ENCODE measurements at places on chromosomes 12 and 14. TPM values are rescaled to one million over a fixed set of nuclear protein-coding genes. Genes with fewer than 3 reads are reported as not detected.

- no peak for DNase-seq
- no peak overlapping the region for H3K4me3 ChIP-seq
- no peaks in the 10 kb centered on the region for H3K36me3 ChIP-seq
- H3K27ac ChIP-seq = no peak overlapping the region
Measured at GRCh38 chr12:45402288-45402687, 186.4 kb downstream of the ANO6 start.

GRCh38 chr12:85641796-85642195 lies 194.4 kb downstream of the RASSF9 start:
- no peaks in the 10 kb centered on the region for H3K4me1 ChIP-seq
- DNase-seq = no peak
- no peak overlapping the region for H3K4me3 ChIP-seq
- no peaks in the 10 kb centered on the region for H3K36me3 ChIP-seq

GRCh38 chr12:86721713-86722397 lies 465.7 kb upstream of the MGAT4C start:
- no peaks in the 10 kb centered on the region for H3K36me3 ChIP-seq
- H3K27ac ChIP-seq = no peak overlapping the region
- H3K4me1 ChIP-seq = no peaks in the 10 kb centered on the region
- no peaks in the 10 kb centered on the region for H3K27me3 ChIP-seq

DNA sequence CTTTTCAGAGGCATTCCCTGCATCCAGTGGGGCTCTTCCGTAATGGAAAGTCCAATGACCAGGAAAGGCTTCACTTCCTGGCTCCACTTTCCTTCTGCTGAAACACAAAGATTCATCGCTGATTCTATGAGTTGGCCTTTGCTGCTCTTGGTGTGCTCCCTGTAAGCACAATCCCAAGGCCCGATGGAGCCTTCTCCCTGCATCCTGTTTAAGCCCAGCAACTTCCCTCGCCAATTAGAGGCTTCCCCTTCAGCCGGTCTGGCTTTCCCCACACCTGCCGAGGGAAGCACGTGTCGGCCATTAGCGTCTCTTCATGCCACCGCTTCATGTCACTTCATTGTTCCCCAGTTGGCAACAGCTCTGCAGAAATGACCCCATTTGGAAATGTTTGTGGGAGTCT lies 693.9 kb downstream of the MED13L start:
- no peak overlapping the region for H3K27ac ChIP-seq
- H3K4me1 ChIP-seq = no peaks in the 10 kb centered on the region
- H3K36me3 ChIP-seq = no peaks in the 10 kb centered on the region
- no peak overlapping the region for H3K4me3 ChIP-seq

DNA sequence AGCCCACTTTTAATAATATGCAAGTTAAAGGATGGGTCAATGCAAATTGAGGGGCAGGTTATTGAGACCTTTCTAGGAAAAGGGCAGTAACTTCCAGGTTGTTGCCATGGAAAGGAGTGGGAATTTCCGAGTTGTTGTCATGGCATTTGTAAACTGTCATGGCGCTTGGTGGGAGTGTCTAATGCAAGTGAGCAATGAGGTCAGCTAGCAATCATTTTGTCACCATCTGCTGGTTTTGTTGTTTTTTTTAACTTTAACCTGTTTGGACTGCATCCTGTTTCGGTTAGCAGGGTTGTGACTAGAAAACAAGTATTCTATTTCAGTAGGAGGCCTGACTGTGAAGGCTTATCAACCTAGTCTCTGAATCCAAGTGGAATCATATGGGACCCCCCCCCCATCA lies 85.8 kb upstream of the TSPAN11 start:
- no peaks in the 10 kb centered on the region for H3K4me1 ChIP-seq
- no peaks in the 10 kb centered on the region for H3K27me3 ChIP-seq
- H3K4me3 ChIP-seq = no peak overlapping the region

DNA sequence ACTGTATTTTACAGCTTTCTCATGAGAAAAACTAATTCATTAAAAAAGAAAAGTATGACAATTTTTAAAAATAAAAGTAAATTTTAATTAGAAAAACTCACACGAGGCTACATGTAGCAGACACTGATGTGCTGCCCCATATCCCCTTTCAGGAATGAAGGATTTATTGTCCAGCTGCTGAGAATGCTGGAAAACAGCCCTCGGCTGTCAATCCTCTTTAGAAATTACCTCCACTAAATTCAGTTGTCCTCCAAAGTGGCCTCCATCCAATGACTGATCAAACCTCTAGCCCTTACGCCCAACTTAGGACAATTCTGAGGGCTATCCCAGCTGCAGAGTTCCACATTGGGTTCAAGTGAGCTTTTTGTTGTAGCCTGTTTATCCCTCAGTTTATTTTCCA lies 29.8 kb upstream of the AP4S1 start:
- no peak overlapping the region for H3K4me3 ChIP-seq
- H3K27ac ChIP-seq = no peak overlapping the region
- peaks cover 40% of the 10 kb centered on the region for H3K4me1 ChIP-seq

DNA sequence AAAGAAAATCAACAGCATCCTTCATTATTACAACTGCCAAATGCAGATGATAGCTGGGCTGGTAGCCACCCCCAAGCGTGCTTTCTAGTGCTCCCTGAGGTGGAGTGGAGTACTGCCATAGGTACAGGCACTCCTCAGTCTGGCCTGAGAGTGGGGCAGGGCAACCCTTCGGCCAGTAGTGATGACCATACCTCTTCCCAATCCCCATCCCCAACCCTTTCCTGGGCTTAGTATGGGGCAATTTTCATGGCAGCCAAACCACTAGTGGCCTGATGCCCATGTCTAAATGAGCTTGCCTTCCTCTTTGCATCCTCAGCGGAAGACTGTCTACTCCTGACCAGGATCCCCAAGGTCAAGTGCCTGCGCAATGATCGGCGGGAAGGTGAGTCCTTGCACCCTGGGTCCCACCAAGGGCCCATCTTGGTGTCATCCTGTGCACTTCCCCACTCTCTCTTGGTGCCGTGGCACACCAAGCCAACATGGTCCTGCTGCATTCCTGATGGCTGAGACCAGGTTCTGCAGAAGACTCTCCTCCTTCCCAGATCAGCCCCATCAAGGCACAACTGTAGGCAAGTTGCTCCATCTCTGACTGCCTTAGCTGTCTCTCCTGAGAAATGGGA lies 65.8 kb downstream of the GALNT16 start:
- no peaks in the 10 kb centered on the region for H3K4me1 ChIP-seq
- no peaks in the 10 kb centered on the region for H3K27me3 ChIP-seq
- no peak for DNase-seq
- H3K36me3 ChIP-seq = no peaks in the 10 kb centered on the region
- H3K27ac ChIP-seq = no peak overlapping the region
- H3K4me3 ChIP-seq = no peak overlapping the region

DNA sequence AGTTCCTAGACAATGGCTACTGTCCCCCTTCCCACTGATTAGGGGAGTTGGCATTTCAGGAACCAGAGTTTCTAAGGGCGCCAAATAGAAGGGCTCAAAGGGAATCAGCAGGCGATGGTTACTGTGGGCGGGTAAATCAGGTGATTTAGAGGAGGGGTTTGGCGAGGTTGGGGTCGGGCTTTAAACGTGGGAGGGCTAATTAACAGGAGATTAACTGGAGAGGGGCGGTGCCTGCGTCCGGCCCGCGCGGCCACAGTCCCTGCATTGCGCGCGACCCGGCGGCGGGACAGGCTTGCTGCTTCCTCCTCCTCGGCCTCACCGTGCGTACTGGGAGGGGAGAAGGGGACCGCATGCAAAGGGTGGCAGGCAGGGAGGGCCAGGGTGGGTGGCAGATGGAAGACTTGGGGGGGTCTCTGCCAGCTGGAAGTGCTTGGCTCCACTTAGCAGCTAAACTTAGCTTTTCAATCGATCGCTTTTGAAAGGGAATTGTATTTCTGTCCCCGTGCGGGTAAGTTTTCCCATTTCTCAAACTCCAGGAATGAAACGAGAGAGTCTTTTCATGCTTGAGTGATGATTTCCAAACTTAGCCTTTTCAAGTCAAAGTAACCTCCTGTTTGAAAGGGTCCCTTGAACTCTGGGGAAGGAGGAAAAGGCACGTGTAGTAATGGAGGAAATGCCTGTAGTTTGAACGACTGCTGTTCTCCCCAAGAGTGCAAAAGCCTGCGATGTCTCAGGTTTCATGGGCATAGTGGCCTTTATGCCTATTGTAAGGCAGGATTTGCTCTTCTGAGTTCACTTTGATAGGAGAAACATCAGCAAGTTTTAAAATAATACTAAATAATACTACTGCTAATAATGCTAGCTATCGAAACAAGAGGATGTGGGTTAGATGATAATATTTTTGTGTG lies at the start of gene MGST1:
TSS of gene MGST1 (plus strand) at position 255 of the 908 bp plus-strand sequence. CDS start 6,608 bp downstream, outside the sequence.
- DNase-seq = no peak
- H3K27me3 ChIP-seq = no peaks in the 10 kb centered on the region
- peaks cover 22% of the 10 kb centered on the region for H3K4me1 ChIP-seq
- peak within 1 kb of the TSS; percentile 50 for H3K4me3 ChIP-seq
- no peaks in the 10 kb centered on the region for H3K36me3 ChIP-seq

MLH3 gene
- total RNA-seq = 32.9 TPM

GTF2H3 gene
- total RNA-seq = 21.1 TPM

TAS2R13 gene
- 7.1 TPM for total RNA-seq

Data from vagina (tissue), 2 donors.